Activated CD4-positive, alpha-beta T cell treated with anti-CD3 and anti-CD28 coated beads, Interleukin-2, amount 50 U/mL, for 24 hours (primary cell): ENCODE measurements at places on chromosomes 12 and 14.

DNA sequence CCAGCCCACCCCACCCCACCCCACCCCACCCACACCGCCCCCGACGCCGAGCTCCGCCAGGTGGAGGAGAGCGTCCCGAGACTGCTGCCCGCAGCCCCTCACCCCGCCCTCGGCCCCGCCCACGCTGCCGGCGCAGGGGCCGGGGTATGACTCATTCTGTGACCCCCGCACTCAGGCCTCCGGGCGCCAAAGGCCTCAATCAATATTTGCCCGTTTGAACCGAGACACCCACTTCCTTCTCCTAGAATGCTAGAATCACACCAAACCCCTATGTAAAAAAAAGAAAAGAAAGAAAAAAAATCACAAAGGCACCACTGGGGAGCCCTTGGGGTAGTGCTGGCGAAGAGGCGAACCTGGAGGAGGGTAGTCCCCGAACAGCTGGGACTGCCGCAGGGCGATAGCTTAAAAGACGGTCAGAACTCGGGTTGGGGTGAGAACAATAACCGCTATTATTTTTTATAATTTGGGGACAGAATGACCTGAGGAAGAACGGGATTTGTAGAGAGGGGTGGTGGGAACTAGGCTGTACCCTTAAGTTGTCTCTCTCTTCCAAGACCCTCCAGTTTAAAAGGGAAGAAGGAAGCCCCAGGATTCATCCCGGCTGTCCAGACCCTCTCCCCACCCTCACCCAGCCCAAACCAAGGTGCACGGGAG lies 894 bp downstream of the KRT8 start:
- DNase-seq: no peak

GRCh38 chr12:52211716-52212585 lies 20.1 kb upstream of the KRT80 start:
- no peak for DNase-seq

DNA sequence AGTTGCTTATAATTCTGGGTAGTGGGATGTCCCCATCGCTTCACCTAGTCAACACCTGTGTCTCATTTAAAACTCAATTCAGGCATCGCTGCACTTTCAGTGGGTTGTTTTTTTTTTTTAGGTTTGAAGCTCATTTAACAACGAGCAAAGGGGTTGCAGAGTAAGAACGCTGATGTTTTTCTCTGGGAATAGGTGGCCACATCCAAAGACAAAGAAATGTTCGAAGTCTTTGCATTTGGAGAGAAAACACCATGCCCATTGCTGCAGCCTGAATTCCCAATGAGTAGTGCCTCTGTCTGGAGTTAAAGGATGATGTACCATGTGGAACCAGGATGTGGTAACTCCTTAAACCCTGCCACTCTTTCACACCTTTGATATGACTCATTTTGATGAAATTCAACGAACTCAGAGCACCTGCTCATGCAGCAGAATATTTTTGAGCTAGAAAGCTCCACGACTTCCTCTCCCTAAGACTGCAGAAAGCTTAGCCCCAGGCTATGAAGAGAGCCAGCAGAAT lies 35.1 kb upstream of the BATF start:
- no peak for DNase-seq

GRCh38 chr14:69807192-69807591 lies 10.2 kb upstream of the SLC10A1 start:
- DNase-seq: no peak

GRCh38 chr12:52360663-52361271 lies 6.5 kb downstream of the KRT85 start:
- no peak for DNase-seq

- no peak for DNase-seq
Observed at GRCh38 chr12:81128930-81129554, 51.2 kb downstream of the ACSS3 start.

DNA sequence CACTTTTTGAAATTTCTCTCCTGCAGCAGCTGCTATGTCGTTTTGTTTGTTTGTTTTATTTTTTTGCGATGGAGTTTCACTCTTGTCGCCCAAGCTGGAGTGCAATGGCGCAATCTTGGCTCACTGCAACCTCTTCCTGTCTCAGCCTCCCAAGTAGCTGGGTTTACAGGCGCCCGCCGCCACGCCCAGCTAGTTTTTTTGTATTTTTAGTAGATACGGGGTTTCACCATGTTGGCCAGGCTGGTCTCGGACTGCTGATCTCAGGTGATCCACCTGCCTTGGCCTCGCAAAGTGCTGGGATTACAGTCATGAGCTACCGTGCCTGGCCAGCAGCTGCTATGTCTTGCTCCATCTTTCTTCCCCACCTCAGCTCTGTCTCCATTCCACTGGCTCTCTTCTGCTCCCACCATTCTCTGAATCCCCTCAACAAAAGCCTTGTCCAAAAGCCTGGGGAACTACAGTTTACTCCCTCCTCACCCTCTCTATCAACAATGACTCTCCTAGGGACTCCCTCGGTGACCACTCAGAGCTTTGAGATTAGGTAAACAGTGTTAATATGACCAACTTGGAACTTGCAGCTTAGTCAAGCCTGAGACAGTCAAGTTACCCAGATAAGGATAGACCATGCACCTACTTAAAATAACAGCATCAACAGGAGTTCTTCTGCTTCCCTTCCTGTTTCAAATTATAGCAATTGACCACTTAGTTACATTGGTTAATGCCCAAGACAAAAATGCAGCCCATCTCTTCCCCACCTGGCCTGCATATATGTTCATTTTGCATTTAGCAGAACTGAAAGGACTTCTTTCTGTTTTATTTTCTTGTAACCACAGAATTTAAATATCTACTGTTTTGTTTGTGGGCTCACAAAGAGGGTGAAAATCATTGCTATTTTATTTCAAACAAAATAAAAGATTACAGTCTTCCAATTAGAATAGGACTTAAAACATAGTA lies 189.0 kb upstream of the AMIGO2 start:
- DNase-seq: no peak

GRCh38 chr12:4169959-4170358 lies 103.6 kb upstream of the CCND2 start:
- DNase-seq: no peak

- no peak for DNase-seq
Observed at GRCh38 chr12:20592556-20592955, 102.6 kb upstream of the SLCO1C1 start.

DNA sequence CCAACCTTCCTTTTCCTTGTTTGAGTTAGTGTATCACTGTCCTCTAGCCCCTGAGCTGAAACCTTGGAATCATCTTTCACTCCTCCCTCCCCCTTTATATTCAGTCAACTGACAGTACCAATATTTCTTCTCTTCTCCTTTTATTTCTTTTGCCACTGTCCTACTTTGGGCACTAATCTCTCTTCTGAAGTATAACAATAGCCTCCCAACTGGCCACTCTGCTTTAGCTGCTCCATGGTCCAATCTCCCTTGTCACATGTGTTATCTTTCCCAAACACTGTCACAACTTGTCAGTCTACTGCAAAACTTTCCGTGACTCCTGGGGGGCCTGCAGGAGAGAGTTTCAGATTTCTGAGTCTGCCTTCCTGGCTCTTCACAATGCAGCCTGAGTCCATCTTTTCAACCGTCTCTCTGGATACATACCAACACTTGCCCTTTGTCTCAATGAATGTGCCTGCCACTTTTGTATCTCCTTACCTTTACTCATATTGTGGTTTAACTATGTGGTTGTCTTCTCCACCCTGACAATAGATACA lies 471.2 kb downstream of the DIO2 start:
- no peak for DNase-seq

DNA sequence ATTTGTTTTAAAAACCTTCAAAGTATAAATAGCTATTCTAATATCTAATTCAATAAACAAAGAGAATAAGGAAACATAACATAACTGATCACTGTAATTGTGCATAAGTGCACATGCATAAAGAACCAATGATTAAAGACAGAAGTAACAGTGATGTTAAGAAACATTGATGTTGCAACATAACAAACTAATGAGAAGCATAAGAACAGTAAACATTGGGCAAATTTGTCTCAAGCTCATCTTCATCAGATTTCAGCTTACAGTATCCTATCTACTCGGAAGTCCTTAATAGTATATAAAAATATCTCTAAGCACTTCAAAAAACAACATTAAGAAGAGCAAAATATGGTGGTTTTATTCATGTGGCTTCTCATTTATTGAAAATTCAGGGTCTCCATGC lies 97.6 kb downstream of the GARIN6 start:
- DNase-seq: no peak

GRCh38 chr12:129903956-129904829 lies at the start of gene TMEM132D:
Gene TMEM132D, minus strand, starts transcription at chr12:129904025.
- no peak for DNase-seq

- DNase-seq: no peak
Observed at GRCh38 chr12:110301065-110301806, 20.2 kb downstream of the ATP2A2 start.

DNA sequence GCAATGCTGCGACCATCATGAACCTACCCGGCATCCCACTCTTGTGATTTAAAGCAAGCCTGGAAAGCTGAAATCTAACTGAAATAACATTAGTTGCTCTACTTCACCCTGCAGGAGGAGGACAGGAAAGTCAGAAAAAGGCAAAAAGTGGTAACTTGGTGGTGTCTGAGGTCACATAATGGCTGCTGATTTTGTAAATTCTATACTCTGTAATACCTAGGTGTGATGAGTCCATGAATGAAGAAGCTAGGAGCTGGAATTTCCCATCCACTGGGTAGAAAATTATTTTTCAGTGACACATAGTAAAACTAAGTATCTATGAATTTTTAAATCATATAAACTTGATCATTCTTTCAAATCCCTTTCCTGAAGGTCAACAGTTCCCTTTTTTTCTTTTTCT lies 183.8 kb downstream of the FOXN3 start:
- DNase-seq: no peak

DNA sequence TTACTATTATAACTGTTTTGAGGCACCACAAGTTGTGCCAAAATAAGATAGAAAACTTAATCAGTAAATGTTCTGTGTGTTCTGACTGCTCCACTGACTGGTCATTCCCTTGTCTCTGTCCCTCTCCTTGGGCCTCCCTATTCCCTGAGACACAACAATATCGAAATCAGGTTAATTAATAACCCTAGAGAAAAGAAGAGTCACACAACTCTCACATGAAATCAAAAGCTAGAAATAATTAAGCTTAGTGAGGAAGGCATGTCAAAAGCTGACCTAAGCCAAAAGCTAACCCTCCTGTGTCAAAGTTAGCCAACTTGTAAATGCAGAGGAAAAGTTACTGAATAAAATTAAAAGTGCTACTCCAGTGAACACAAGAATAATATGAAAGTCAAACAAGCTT lies 53.8 kb upstream of the CCDC196 start:
- no peak for DNase-seq

DNA sequence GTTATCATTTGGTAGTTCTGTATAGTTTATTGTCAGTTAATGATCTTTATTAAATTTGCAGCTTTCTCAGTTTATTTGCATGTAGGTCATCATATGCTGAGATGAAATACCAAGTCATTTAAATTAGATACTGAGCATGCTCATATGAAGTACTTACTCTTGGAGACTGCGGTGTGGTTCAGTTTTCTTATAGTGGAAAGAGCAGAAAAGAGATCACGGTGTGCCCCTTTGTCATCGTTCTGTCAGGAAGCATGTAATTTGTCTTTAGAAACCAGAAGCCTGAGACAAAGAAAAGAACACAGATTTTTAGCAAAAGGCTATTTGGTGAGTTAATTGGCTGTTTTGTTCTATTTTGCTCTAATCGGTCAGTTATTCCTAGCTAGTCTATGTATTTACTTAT lies 75.6 kb downstream of the PLEKHA5 start:
- no peak for DNase-seq

DNA sequence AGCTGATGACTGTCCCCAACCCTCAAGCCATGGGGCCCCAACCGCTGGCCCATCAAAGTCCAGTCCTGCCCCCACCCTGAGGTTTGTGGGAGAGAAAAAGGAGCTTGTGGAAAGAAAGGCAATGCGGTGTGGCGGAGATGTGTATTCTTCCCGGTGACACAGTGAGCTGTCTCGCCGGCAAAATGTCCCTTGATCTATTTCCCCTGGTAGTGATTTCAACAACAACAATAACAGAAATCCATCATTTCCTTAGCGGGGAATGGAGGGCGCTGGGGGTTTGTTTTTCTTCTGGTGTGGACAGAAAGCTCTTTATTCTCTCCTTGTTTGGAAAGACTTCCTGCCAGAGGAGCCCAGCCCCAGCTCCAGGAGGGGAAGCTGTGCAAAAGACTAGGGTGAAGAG lies 93.7 kb upstream of the LHX5 start:
- DNase-seq: no peak

GRCh38 chr14:73491256-73492042 lies 716 bp downstream of the RIOX1 start:
- DNase-seq: peak; percentile 45

DNA sequence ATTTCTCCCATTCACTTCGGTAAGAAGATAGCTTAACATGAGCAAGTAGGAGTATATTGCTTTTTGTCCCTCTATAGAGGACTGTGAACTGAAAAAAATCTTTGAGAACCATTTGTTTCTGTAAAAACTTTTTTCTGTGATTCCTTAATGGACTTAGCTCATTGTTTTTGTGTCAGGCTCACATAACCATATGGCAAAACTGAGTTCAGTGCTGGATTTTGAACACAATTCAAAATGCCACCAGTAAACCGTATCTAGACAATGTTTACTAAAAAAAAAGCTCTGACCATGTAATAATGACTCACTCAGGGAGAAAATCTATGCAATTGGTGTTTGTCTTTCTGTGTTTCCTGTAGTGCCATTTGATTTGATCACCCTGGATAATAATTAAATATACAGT lies 5.2 kb downstream of the TRHDE start:
- DNase-seq: no peak

DNA sequence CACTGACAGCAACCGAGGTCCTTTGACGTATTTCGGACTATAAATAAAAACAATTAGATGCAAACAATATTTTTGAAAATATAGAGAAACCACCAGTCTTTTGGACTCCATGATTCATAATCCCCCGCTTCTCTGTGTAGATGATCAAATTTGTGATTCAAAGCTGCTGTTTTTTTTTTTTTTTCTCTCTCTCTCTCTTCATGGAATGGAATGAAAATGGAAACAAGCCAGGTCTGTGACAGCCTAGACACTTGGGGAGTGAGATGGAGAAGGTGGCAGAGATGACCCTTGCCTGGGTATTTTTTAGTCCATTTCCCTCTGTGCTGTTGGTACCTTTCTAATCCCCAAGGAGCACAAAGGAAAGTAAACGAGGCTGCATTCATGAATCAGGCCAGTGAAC lies 248.5 kb downstream of the GLT1D1 start:
- DNase-seq: no peak

DNA sequence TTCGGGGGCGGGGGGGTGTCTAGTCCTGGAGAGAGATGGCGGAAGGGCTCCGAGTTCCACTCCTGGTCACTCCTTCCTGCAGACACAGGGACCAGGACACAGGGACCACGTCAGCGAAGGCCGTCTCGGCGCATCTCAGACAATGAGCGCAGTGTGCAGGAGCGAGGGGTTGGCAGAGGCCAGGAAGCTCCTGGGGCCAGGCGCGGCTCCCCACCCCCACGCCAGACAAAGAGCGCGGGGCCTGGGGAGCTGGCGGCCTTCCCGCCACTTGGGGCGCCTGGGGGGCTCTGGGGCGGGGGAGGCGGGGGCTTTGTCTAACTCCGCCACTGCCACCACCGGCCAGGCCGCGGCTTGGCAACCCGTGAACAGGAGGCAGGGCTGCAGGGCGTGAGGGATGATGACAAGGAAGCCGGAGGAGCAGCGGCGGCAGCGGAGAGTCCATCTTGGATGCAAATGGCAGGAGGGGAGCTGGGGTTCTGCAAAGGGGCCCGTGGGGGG lies 2.2 kb downstream of the CDK2AP1 start:
- no peak for DNase-seq

GRCh38 chr14:97844042-97844441 lies 1046.9 kb downstream of the VRK1 start:
- no peak for DNase-seq
